ENCODE measurements at places on chromosomes 12 and 14.
A peak's percentile ranks its signal among the peaks of the same experiment; 100 is the strongest.

DNA sequence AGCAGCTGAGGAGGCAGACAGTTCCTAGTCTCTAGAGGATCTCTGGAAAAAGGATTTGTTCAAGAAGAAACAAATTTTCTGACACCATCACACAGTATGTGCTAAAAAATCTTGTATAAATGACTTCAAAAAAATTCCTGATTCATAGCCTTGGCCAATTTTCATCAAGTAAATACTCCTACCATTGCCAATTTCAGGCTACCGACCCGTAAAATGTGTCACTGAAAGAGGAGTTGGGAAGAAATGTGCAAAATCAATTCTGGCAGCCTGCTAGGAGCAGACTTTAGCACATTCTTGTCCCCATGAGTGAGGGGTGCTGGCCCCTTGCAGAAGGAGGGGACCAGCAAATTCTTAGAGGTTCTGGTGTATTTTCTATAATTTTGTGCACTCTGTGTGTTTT, 109.4 kb downstream of the TMEM30B start:
- DNase-seq: no peak

DNA sequence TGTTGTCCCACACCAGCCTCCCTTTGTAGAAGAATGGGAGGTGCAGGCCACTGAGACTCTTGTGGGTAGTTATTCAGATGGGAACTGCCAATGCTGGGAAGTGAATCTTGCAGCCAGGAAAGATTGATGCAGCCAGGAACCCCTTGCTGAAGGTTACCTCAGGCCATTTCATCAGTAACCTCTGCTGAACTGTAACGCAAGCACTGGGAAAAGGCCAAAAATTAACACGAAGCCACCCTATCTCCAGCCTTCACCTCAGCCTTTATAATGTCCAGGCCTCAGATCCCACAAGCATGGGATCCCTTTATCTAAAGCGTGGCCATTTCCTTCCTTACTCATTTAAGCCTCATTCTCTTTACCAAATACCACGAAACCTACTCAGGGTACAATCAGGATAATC, 211.1 kb downstream of the SPTSSA start:
- no peak for DNase-seq

- no peak for DNase-seq
Observed at GRCh38 chr12:90712671-90713070, 242.3 kb downstream of the CCER1 start.

DNA sequence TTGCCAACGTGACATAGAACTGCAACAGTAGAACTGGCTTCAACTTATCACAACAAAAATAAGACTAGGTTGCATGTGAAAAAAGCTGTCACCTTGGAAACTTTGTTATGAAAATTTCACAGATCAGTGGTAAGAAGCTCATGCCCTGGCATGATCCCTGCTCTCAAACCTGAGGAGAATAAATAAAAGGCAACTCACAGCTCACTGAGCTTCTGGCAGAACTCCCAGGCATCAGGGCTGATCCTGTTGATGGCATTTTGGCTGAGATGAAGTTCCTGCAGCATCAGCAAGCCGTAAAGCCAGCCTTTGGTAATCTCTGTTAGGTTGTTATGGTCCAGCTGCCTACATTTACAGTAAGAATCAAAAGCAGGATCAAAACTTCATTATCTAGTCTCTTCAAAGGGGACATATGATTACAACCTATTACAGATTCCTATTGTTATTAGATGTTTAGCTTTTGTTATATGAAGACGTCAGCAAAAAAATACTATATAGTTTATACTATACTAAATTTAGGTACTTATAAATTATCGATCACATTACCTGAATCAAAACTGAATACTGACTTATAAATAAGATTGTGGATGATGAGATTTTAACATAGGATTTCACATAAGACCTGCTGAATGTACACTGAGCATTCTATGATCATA, 32.0 kb downstream of the LRIG3 start:
- DNase-seq: peak; percentile 78

DNA sequence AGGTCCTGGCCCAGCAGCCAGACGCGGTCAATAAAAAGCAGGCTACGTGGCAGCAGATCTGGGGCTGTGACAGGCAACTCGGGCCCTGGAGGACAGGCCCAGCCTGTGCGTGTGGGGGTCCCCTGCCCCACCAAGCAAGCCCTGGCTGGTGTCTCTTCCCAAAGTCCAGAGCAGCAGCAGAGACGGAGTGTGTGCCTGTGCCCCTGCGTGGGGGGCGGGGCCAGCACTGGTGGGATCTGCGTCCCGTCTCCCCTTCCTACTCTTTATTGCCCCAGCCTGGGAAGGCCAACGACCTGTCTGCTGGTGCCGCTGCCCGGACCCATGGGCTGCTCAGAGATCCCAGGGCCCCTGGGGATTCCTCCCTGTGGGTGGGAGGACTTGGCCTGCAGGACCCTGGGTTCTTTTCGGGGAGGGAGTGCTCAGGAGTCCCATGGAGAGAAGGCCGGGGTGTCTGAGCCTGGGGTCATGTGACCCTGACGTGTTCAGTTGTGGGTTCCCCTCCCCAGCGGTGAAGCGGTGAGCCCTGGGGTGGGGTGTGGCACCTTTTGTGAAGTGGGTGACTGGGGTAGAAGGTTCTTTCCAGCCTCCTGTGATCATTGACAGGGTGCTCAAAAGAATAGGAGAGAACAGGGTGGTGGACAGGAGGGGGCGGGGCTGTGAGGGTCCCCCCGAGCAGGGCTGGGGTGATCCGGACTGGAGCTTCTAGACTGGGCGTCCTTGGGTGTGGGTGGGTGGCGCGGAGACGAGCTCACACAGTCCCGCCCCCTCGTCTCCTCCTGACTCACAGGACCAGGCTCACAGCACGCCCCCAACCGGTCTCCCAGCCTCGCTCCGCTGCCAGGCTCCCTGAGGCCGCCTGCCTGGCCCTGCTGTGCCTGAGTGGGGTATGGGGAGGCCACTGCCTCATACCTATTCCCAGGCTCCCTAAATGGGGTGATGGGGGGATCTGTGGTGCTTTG, 22.4 kb downstream of the ASPG start:
- DNase-seq: no peak

DNA sequence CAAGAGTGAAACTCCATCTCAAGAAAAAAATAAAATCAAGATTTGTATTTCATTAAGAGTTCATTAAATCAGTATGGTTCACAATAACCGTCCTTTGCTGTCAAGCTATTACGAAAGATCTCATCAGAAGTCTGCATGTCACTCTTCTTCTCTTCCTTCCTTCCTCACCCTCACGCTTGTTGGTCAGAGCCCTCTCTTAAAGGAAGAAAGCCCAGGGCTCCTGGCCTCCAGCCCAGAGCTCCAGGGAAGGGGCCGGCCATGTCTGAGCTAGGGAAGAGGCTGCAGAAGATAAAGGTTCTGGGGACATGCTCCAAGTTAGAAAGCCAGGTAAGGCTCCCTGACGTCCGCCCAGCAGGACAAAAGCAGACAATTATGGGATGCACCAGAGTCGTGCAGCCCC, 43.1 kb upstream of the DLK1 start:
- no peak for DNase-seq

GRCh38 chr14:32509632-32510187, 180.6 kb downstream of the AKAP6 start:
- peak; percentile 96 for DNase-seq

DNA sequence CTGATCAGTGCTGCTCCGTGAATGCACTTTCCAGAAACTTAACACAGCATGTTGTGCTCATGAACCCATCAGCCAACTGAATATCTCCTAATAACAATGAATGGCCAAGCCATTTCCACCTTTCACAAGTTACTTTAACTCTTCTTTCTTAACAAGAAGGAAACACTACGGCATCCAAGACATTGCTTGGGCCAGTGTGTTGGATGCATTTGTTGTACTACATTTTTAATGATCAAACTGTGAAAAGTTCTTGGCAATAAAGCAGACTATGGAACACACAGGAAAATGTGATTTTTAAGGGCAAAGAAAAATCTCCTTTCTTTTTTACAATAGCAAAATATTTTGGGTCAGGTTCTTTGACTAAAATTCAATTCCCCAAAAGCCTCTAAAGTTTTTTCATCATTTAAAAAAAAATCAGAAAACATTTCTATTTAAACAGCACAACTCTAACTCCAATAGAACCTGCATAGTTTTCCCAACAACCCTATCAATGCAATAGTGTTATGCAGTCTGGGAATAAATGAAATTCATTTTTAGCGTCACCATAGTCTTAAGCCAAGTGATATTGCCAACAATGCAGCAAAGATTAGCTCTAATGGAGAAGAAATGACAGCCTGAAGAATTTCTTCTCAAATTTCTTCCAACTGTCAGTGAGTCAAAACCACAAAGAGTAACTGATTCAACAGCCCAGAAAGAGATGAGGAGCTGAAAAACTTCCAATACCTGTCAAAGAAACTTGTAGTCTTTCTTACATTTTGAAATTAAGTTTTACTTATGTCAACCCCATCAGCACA, 50.7 kb upstream of the PTPRR start:
- no peak for DNase-seq

- no peak for DNase-seq
Observed at GRCh38 chr14:75497191-75497590, 25.1 kb upstream of the BATF start.

GRCh38 chr14:102951799-102952198, 29.3 kb downstream of the AMN start:
- no peak for DNase-seq

- DNase-seq: no peak
Observed at GRCh38 chr14:78737601-78738000, 567.4 kb downstream of the NRXN3 start.

- peak; percentile 32 for DNase-seq
Observed at GRCh38 chr12:79737875-79738718, 47.3 kb upstream of the PAWR start.

DNA sequence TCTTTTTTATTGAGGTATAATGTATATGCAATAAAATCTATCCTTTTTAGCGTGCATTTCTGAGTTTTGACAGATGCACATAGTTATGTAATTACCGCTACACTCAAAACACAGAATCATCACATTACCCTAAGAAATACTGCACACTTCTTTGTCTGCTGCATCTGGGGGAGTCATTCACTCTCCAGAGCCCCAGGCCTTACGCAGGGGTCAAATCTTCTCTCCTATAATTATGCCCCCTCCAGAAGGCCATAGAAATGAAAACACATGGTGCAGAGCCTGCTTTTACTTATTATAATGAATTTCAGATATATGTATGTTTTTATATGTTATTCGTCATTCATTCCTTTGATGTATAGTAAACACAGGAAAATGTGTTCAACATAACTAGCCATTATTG, 296.5 kb upstream of the TMEM132C start:
- DNase-seq: no peak

GRCh38 chr12:93287149-93287548, 90.6 kb upstream of the NUDT4 start:
- no peak for DNase-seq

DNA sequence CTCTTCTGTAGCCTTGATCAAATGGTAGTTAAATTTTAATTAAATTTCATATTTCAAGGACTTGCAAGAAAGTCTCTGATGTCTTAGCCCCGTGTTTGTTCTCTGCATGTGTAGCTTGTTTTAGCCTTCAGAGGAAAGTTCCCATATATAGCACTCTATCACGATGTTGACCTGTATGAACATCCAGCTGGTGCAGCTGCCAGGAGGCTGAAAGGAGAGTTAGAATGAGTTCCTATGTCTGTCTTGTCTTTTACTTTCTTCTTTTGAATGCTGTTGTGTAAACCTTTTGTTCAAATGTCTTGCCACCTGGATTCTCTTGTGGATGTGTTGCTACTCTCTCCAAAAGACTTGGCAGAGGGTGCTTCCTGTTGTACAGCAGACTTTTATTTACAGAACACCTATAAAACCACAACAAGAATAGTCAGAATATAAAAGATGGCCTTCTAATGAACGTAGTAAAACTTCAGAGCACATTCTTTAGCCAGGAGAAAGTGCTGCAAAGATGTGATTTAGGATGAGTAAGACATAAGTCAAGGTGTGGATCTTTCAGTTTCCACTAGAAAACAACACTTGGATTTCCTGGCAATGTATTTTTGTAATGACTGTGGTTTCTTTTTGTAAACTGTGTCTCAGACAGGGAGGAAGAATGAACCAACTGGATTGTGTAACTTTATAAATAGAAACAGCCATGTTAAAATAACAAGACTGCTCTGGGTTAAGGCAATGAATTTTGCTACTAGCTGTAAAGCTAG, 17.2 kb downstream of the NAV3 start:
- DNase-seq: peak; percentile 66

- no peak for DNase-seq
Observed at GRCh38 chr14:77310026-77310425, 10.7 kb downstream of the POMT2 start.

DNA sequence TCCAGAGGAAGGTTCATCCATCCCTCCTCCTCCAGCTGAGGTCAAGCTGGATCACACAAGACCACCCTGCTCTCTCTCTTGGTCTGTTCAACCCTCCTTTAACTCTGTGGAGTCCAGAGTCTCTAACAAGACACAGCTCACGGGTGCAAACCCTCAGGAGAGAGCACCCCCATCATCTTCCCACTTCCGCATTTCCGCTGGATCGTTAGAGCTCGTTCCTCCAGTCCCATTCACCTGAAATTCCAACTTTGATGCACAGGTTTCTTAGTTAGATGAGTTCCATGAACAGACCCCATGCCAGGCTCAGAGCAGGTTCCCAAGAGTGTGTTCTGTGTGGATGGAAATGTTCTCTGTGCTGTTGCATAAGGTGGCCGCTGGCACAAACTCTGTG, 44.5 kb upstream of the P2RX7 start:
- no peak for DNase-seq

DNA sequence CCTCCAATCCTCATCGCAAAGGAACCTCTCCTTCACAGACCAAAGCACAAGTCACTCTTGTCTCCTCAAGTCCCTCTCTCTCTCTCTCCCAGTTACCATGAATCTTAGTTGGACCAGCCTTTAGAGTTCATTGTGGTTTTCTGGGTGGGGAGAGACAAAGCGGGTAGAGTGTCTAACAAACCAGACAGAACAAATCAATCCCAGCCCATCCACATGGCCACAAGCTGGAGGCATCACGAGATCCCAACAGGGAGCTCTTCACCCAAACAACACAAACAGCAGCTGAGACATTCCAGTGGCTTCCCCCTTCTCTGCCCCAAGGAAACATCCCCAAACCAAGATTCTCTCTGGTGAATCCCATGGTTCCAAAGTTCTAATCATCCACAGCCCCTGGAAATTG, 22.4 kb downstream of the ACTN1 start:
- no peak for DNase-seq

GRCh38 chr12:117359029-117359845, 2.2 kb downstream of the NOS1 start:
- no peak for DNase-seq

- DNase-seq: no peak
Observed at GRCh38 chr14:23033801-23034497, 751 bp downstream of the PSMB5 start.

DNA sequence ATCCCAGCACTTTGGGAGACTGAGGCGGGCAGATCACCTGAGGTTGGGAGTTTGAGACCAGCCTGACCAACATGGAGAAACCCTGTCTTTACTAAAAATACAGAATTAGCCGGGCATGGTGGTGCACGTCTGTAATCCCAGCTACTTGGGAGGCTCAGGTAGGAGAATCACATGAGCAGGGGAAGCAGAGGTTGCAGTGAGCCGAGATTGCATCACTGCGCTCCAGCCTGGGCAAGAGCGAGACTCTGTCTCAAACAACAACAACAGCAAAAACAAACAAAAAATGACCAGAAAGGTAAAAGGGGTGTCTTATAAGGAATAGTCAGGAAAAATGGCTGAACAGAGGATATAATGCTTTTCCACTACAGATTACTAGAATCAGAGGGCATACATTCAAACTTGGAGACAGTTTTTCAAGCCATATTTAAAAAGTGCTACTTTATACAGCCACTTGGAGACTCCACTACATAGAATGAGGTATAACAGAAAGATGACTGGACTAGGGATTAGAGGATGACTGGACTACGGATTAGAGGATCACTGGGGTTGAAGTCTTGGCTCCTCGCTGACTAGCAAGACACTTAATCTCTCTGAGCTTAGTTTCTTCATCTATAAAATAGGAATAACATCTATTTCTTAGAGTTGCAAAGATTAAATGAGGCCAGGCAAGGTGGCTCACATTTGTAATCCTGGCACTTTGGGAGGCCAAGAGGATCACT, 4.9 kb upstream of the CS start:
- no peak for DNase-seq
